ENCODE measurements at places on chromosomes 16 and 17.
A peak's percentile ranks its signal among the peaks of the same experiment; 100 is the strongest.

DNA sequence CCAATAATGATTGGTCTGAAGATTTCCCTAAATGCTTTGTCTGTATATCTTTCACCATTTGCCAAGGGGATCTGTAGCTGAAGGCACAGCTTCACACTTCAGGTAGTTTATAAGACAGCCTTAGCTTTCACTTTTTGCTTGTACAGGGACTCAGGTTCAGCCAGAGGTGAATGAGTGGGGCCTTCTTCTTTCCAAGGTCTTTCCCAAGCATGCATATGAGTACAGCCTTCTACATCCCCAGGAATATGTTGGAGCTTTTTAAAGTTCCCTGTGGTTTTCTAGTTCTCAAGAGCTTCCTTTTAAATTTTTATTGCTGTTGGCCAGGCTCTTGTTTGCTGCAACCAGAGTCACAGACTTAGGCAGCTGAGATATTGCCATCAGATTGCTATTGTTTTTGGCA lies 17.9 kb upstream of the SPDYE4 start:
- DNase-seq, result no peak

- no peak for DNase-seq
Measured at GRCh38 chr17:63402431-63403212, 43.5 kb downstream of the CYB561 start.

GRCh38 chr17:3693829-3694231 lies 2.1 kb downstream of the P2RX5 start:
- no peak for DNase-seq

- peak; percentile 71 for DNase-seq
Measured at GRCh38 chr16:89155184-89155679, 16.3 kb upstream of the CDH15 start.

GRCh38 chr17:45908935-45909334 lies 14.6 kb downstream of the MAPT start:
- no peak for DNase-seq

DNA sequence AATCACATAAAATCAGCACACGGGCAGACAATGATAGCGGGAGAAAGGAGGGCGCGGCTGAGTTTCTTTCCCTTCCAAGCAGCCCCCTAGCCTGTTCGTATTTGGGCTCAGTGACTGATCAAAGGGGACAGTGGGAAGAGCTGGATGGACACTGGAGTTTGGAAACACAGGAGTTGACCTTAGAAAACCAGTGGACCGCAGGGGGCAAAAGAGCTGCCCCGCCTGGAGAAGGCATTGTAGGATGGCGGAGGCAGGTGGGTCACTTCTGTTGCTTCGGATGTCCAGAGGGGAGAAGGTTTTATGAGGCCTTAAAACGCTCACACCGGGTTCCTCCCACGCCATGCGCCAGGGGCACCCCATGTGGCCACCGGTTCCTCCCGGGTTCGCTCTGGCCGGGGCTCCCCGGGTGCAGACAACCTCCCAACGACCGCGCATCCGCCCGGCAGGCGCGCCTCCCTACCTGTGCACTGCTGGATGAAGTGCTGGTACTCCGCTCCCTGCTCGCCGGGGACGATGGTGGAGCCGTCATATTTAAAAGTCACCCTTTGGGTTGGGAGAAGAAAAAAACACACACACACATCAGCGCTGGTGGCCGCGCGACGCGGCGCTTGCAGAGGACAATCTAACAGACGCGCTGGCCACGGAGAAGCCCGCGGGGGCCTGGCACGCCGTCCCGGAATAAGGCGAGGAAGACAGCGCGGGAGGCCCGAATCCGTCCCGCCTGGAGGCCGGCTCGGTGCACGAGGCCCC lies 662 bp downstream of the COTL1 start:
- DNase-seq, result no peak

GRCh38 chr16:15885560-15886001 lies 2.8 kb downstream of the CEP20 start:
- no peak for DNase-seq

- DNase-seq, result peak; percentile 13
Measured at GRCh38 chr17:67718325-67718941, 697 bp downstream of the NOL11 start.

DNA sequence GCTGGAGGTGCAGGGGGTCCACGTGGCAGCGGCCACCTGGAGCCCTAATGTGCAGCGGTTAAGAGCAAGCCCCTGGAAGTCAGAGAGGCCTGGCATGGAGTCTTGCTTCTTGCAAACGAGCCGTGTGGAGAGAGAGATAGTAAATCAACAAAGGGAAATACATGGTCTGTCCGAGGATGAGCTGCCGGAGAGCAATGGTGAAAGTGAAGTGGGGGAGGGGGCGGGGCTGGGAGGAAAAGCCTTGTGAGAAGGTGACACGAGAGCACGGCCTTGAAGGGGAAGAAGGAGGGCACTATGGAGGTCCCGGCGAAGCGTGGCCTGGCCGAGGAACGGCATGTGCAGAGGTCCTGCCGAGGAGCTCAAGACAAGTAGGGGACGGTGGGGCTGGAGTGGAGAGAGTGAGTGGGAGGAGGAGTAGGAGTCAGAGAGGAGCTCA lies 6.0 kb upstream of the SERPINF1 start:
- no peak for DNase-seq

GRCh38 chr17:62805234-62805633 lies 2.9 kb downstream of the MARCHF10 start:
- DNase-seq, result no peak

GRCh38 chr16:31754998-31755615 lies 118.5 kb upstream of the ZNF267 start:
- DNase-seq, result no peak

- DNase-seq, result no peak
Measured at GRCh38 chr16:5078626-5079025, 7.0 kb downstream of the ALG1 start.

DNA sequence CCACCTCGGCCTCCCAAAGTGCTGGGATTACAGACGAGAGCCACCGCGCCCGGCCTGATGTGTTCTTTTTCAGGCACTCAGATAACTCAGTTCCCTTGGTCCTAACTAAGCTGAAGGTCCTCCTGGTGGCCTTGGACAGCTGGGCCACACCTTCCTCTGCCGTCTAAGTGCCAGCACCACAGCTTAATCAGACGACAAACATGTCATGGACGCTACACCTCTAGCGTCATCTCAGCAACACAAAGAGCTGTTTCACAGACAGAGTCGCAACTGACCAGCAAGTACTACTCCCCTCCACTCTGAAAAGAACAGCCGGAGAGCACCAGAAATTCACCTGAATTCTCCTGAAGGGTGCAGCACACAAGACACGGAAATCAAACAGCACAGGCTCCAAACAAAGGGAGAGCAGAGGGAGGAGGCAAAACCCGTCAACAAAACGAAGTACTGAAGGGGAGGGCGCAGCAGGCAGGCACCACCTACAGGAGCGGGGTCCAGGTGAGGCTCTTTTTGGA lies 4.4 kb downstream of the TRAP1 start:
- no peak for DNase-seq

GRCh38 chr16:51762081-51762996 lies 611.3 kb upstream of the SALL1 start:
- DNase-seq, result peak; percentile 53

DNA sequence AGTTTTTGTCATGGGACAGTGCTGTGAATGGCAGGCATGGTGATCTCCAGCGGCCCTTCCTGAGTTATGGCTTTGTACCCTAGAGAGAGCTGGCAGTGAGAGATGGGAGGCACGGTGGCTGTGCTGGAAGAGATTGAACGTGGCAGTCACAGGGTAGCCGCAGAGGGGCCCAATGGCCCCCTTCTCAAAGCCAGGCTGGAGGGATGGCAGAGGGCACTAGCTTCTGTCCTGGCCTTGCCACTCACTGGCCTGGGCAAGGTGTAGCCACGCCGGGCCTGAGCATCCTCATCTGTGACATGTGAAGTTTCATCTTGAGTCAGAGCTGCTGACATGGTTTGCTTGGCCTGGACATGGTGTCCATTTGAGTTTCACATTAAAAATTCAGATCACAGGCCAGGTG lies 3.9 kb upstream of the ATP2A1 start:
- DNase-seq, result no peak

DNA sequence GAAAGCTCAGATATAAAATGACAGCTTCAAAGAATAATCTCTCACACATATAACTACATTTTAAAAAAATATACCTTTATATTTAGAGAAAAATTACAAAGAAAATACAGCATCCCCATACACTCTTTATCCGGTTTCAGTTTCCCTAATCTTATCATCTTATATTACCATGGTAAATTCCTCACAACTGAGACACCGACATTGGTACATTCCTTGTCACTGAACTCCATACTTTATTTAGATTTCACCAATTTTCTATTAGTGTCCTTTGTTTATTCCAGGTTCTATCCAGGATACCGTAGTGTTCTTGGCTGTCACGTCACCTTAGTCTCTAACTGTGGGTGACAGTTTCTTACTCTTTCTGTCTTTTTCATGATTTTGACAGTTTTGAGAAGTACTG lies 22.0 kb upstream of the ABCA10 start:
- no peak for DNase-seq

DNA sequence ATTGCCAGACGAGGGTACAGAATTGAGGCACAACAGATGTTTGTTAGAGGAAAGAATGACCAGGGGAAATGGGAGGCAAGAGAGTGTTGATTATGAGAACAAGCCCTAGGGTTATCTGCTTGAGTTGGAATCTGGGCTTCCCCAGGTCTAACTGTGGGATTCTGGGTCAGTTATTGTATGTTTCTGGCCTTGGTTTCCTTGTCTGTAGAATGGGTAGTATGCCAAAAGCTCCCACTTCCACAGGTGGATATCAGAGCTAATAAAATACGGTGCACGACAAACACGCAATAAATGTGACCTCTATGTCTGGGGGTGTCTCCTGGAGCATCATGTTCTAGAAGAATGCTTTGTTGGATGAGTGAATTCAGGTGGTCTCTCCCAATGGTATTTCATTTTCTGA lies 517 bp downstream of the TMC5 start:
- DNase-seq, result no peak

DNA sequence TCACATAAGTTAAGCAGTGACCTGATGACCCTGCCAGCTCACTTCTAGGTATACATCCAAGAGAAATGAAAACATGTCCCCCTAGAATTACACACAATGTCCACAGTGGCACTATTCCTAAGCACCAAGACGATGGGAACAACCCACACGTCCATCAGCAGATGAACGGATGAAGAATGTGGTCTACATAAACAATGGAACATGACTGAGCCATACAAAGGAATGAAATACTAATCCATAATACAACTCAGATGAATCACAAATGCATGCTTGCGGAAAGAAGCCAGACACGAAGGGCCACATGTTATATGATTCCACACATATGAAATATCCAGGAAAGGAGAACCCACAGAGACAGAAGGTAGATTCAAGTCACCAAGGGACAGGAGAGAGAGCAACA lies 17.4 kb downstream of the USP22 start:
- DNase-seq, result no peak

GRCh38 chr17:68941761-68942160 lies 13.4 kb downstream of the ABCA8 start:
- DNase-seq, result no peak

- no peak for DNase-seq
Measured at GRCh38 chr16:14029658-14030057, 41.5 kb upstream of the MRTFB start.

GRCh38 chr17:36720131-36720530 lies 118.7 kb downstream of the MRM1 start:
- DNase-seq, result no peak

GRCh38 chr16:8872967-8873865 lies 4.4 kb upstream of the CARHSP1 start:
- DNase-seq, result no peak

GRCh38 chr16:81542609-81543570 lies 98.3 kb downstream of the CMIP start:
- no peak for DNase-seq

GRCh38 chr16:87966685-87967185 lies 15.5 kb downstream of the BANP start:
- DNase-seq, result no peak

DNA sequence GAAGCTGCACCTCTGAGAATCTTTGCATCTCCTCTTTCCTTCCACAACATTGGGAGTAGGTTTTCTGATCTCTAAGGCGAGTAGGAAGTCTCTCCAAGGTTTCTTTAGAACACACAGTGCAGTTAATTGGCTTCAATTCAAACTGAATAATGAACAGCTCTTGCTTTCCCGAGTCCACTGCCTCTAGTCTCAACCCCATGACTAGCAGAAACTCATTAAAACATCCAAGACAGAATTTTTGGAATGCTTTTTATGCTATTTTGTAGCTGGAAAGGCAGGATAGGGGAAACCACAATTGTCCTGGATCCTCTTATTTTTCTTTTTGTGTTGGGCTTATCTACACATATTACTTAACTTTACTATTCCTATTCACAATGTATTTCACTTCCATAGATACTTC lies 206.6 kb downstream of the CDH8 start:
- peak; percentile 11 for DNase-seq

- DNase-seq, result no peak
Measured at GRCh38 chr17:60523822-60524221, 2.2 kb downstream of the APPBP2 start.

DNA sequence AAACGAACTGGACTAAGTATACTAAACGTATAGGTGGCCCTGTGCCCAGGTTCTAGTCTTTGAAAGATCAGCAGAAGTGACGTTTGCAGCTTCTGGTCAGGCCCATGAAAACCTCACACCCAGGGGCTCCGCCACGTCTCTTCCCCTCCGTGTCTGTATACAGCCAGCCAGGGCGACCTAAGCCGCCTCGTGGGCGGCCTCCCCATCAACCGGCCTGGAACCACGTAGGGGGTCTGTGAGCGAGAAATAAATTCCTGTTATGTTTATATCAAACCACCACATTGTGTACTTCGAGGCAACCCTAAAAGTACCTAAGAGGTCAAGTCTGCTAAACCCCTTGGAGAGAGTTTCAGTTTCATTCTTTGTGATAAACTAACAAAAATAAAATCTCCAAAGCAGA lies 6.8 kb downstream of the TK1 start:
- no peak for DNase-seq

DNA sequence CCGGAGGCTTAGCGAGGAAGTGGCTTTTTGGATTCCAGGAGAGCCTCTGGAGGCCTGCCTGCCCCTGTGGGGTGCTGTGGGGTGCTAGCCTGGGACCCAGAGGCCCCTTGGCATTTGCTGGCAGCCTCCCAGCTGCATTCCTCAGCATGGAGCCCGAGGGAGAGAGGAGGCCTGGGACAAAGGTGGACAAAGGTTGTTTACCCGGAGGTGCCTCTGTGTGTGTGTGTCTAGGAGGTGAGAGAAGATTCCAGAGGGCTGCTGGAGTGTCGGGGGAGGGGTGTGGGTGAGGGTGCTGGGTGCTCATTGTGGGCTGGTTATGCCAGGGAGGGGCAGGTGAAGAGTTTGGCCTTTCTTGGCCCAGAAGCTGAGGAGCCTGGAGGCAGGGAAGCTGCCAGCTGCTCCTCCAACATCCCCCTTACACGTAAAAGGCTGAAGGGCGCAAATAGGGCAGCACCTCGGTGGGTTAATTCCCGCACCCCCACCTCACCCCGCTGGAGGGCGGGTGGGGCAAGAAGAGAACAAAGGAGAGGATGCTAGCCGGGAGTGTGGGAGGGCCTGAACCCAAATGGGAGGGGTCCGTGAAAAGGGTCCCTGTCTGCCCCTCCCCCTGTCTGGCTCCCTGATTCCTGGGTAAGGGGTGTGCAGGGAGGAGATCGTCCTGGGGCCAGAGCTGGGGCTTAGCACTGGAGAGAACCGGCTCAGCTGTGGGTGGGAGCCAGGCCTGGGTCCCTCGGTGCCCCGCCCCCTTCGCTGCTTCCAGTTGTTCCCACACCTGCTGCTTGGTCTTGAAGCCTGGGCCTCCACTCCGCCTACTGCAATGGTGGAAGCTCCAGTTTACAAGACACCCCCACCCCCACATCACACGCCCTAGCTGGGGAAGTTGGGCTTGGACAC lies 9.9 kb downstream of the HEXIM2 start:
- DNase-seq, result no peak

- no peak for DNase-seq
Measured at GRCh38 chr16:67537270-67537635, 8.6 kb downstream of the RIPOR1 start.

GRCh38 chr16:87464691-87465300 lies 28.0 kb downstream of the ZCCHC14 start:
- DNase-seq, result peak; percentile 83
